Fibroblast of mammary gland (primary cell): ENCODE measurements at places on chromosomes 3 and 15.

GRCh38 chr3:63400246-63400860, 122.2 kb downstream of the SYNPR start:
- peak; percentile 56 for DNase-seq

DNA sequence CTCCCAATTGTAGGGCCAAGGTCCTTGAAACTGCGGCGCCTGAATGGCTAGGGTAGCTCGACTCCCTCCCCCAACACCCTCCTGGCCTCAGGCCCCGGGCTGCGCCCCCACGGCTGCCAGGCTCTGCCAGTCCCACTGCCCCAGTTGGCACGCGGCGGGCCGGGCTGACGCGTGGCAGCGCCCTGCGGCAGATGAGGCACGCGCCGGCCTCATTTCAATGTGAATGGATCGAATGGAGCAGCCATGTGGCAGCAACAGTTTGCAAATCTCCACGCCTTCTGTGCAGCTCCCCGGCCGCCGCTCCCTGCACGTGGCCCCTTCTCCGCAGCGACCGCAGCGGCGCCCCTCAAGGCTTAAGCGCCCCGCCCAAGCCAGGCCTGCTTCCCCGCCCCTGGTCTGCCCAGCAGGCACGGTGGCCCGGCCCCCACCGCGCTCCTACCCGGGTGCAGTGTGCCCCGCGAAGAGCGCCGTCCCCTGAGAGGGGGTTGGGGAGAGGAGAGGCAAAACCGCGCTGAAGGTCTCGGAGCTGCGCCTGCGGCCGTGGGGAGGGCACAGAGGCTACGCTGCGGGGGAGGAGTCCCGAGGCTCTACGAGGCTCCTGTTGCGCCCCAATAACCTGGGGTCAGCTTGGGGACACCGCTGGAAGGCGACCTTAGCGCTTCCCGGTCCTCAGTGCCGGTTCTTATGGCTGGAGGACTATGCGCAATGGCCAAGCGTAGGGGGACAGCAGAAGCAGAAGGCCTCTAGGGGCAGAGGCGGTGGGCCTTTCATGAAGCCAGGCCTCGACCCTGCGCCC, 3.1 kb upstream of the DLL4 start:
- DNase-seq: no peak

DNA sequence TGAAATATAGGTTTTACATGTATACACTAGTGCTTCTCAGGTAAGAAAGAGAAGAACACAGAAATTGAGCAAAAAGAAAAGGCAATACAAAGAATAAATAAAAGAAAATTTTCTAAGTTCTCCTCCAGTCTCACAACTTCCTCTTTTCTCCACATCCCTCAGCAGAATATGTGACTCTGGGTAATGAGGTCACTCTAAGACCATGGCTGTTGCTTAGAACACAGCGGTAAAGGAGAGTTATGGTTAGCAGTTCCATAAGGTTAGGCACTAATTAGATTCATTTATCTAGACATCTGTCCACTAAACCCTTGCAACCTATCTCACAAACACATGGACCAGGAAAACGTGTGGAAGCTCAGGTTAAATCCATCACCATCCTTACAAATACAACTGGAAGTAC, 47.9 kb downstream of the IGSF11 start:
- no peak for DNase-seq

- DNase-seq: peak; percentile 7
Observed at GRCh38 chr3:114928989-114929640, 218.0 kb downstream of the ZBTB20 start.

GRCh38 chr15:92020804-92021203, 167.3 kb downstream of the SLCO3A1 start:
- DNase-seq: peak; percentile 49

- DNase-seq: no peak
Observed at GRCh38 chr3:157067114-157067513, 92.8 kb downstream of the CCNL1 start.

GRCh38 chr3:105958237-105959000, 89.6 kb upstream of the CBLB start:
- DNase-seq: no peak

DNA sequence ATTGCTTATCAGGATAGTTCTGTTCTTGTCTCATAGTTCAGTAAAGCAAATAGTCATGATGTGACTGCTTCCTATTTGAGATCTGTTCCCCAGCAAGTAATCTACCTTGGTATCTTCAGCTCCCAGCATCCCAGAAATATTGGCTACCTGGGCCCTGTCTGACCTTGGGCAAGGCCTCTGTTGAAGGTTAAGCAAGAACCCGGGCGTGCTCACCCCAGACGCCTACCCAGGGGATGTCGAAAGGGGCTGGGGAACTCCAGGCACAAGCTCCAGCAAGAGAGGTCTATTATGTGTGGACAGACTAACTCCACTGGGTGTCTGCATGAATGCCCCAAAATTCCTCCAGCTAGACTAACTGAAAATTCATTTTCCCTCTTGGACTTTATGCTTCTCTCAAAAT, 37.3 kb upstream of the IGF1R start:
- no peak for DNase-seq

- DNase-seq: peak; percentile 74
Observed at GRCh38 chr15:95875121-95875643, 455.3 kb upstream of the NR2F2 start.

- DNase-seq: no peak
Observed at GRCh38 chr3:95272781-95273180, 1209.9 kb downstream of the NSUN3 start.

DNA sequence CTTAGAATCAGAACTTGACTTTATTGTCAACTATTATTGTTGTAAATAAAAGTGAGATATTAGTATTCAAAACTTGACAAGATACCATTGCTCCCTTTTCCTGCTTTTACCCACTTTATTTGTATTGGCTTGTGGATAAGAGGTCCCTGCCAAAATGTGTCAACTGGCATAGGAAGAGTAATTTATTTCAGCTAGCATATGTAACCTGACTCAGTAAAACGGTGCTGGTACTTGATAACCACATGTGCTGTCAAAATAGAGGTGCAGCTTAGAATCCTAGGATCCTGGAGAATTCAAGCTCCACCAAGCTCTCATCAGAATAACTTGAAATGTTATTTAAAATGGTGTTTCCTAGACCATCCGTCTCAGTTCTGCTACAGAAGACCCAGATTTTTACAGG, 90.2 kb upstream of the TGFBR2 start:
- peak; percentile 78 for DNase-seq

GRCh38 chr15:56243163-56244037, at the start of gene RFX7:
Gene RFX7 (minus strand): TSS chr15:56243879. CDS start chr15:56243285, 594 bp downstream.
- peak; percentile 65 for DNase-seq

- DNase-seq: peak; percentile 20
Observed at GRCh38 chr3:189726277-189726676, 95.1 kb downstream of the TP63 start.

DNA sequence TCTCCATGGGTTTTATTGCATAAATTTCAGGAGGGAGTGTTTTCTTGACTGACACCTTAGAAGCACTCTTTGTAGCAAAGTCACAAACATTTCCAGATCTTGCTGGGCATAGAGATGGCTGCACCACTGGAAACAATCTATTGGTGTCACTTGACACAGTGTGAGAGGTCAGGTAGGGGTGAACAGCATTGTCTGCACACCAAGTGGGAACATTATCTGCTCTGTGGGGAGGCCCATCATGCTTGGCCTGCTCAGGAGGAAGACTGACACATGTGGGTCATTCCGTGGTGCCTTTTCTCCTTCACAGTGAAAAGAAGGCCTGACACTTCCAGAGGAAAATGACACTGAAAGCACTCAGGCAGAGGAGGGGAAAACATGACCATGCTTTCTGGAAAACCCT, 149.9 kb upstream of the GALNT15 start:
- no peak for DNase-seq

DNA sequence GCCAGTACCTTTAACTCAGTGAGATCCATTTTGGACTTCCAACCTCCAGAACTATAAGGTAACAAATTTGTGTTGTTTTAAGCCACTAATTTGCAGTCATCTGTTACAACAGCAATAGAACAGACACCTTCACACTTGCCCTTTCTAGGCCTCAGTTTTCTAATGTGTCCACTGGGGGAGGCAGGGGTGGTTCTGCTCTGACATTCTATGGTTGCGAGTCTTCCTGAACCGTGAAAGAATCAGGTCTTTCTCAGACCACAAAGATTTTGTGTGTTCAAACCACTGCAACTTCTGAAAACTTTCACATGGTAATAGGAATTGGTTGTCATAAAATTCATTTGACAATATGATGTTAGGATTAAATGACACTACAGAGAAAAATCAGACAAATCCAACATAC, 26.8 kb upstream of the CSTA start:
- DNase-seq: no peak

DNA sequence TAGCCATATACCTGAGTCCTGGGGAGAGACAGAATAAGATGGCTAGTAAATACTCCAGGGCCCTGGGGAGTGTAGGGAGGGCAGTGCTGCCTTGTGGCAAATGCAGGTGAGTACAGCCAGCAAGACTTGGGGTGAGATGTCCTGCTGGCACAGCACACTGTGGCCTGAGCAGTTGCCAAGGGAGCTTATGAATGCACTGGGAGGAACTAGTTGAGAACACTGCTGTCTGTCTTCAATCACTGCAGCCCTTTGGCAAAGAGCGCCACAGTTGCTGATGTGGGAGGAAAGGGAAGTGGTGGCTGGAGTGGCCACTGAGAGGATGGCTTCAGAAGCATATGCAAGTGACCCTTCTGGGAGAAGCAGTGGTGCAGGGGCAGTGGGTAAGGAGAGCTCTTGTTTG, 264.6 kb downstream of the RORA start:
- no peak for DNase-seq

DNA sequence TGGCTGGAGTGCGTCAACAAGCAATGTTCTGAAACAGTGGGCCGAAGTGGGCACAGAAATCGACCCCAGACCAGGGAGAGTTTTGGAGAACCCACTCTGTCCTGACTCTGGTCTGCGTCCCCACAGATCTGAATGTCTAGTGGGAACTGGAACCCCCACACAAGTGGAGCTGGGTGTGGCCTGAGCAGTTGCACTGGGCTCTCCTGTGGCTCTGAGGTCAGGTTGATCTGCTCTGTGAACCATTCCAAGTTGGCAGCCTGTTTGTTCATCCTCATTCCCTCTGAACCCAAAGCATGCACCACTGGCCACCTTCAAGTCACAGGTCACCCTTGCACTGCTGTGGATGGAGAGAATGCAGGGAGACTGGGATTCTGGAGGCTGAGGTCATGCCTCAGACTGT, 60.5 kb downstream of the STARD5 start:
- DNase-seq: no peak

- no peak for DNase-seq
Observed at GRCh38 chr15:80473286-80474223, 69.4 kb downstream of the ARNT2 start.

- DNase-seq: no peak
Observed at GRCh38 chr3:46585799-46586693, 19.9 kb upstream of the LRRC2 start.

- DNase-seq: peak; percentile 50
Observed at GRCh38 chr15:70426096-70426821, 328.5 kb upstream of the TLE3 start.

GRCh38 chr3:143201870-143202752, 82.5 kb downstream of the CHST2 start:
- DNase-seq: peak; percentile 26

DNA sequence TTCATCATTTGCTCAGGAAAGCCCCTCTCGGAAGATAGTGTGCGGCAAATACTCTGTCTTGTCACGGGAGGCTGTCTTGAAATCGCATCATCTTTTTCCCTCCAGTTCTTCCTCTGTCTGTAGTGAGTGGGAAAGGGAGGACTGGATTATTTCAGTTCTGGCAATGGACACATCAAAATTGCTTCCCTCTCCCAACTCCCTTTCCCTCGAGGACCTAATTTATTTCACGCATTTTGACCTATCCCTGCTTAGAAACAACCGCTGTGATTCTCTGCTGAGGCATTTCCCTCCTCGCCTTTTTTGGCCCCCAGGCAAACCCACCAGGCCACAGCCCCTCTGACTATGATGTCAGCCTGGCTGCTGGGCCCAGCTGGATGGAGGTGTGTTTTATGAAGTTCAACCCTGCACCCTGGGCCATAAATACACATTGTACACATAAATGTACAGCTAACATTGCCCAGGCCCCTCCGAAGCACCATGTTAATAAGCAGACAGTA, 138.7 kb upstream of the LRTM1 start:
- peak; percentile 19 for DNase-seq

DNA sequence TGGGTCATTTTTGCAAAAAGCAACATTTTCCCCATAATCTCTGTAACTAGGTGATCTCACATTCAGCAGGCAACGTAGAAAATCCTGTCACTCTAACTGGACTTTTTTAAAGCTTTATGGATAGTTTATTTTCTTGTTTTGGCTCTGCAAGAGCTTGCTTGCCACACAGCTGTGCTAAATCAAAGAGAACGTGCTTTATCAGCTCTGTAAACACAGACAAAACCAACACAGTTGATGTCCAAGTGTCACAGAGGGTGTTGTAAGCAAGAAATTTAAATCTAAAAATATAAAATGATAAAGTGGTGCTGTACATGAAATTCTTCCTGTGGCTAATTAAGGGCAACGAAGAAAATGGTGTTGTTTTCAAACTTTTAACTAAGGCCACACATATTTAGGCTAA, 97.5 kb upstream of the STAC start:
- DNase-seq: no peak

GRCh38 chr15:71495398-71495780, 315.0 kb upstream of the NR2E3 start:
- DNase-seq: no peak

DNA sequence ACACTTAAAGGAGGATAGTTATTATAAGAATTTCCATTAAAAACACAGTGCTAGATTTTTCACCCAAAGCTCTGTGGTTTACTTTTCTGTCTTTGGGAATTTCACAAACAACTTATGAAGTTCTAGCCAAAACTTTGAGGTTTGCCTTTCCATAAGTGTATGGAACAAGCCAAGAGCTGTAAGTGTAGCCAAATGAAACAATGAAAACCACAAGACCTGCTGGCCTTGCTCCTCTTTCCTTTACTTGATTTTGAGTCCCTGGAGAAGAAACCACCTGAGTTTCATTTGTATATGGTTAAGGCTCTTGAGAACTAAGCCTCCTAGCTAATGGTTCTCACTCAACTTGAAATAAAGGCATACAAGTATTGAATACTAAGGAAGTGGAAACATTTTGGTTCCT, 365.3 kb upstream of the EPHA3 start:
- no peak for DNase-seq
